ENCODE measurements at places on chromosomes 11 and 22. TPM values are rescaled to one million over a fixed set of nuclear protein-coding genes. Genes with fewer than 3 reads are reported as not detected.
A peak's percentile ranks its signal among the peaks of the same experiment; 100 is the strongest.

DNA sequence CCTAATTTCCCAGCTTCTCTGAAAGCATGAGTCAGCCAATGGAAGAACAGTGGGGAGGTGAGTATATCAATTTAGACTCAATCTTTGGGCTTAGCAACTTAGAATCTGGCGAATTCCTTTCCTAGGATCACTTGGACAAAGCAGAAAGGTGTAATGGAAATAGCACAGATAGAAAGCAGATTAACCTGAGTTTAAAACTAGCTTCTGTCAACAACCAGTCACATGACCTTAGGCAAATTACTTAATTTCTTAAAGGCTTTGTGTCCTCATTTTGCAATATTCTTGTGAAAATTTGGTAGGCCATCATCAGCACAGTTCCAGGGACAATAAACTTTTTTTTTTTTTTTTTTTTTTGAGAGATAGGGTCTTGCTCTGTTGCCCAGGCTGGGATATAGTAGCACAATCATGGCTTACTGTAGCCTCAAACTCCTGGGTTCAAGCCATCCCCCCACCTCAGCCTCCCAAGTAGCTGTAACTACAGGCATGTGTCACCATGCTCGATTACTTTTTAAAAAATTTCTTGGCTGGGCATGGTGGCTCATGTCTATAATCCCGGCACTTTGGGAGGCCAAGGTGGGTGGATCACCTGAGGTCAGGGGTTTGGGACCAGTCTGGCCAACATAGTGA, 40.8 kb upstream of the PCF11 start:
- no peak for DNase-seq

The KCNJ1 gene
- not detected for polyA plus RNA-seq

DNA sequence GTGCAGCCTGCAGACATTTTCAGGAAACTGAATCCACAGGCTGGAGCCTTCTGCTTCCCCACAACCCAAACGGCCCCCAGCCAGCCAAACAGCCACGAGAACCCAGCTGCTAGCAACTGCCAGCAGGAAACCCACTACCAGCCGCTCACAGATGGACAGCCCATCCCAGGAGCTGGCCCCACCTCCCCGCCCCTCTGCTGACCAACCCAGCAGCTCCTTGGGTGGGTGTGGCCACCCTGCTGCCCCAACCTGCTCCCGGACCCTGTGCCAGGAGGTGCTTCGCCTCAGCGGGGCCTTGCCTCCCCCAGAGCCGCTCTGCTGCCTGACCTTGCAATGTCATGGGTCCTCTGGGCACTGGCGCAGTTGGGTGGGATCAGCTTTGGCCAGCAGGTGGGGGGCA, 8.2 kb upstream of the CCDC188 start:
- DNase-seq = no peak

GRCh38 chr22:45069925-45070324, 60.1 kb upstream of the PHF21B start:
- no peak for DNase-seq

DNA sequence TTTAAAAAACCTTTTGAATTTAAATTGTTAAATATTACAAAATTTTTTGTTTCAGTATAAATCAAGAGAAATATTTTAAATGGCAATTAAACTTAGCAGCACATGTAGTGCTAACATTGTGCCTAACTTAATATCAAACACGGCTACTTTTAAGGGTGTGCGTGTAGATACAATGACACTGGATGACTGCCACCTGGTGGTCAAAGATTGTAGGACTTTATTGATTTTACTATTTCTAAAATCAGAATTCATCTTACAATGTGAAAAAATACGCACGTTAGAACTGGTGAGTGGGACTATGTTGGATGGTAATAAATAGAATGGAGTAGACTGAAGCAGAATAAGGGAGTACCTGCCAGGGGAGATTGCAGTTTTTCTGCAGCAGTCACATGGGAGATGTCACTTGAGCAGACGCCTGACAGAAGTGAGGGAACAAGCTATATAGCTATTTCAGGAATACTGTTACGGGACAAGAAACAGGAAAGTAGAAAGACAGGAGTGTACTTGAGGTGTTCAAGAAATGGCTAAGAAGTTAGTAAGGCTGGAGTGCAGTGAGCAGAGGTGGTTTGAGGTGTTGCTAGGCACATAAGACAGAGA, 52.9 kb downstream of the UVRAG start:
- peak; percentile 62 for DNase-seq

DNA sequence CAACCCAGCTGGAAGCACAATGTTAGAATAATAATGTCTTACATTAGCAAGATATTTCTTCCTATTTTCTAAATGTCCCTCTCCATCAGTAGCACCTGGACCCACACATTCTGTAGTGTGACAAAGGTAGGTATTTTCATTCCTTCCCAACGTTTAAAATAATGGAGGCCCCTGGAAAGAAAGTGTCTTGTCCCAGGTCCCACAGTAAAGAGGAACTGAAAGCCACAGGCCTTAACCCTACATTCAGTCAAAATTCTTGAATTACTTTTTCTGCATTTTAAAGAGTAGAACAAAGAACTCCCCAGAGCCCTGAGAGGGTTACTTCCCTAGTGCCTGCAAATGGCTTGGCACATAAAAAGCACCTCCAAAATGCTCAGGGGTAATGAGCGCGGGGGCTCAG, 26.3 kb downstream of the OPCML start:
- DNase-seq = no peak

DNA sequence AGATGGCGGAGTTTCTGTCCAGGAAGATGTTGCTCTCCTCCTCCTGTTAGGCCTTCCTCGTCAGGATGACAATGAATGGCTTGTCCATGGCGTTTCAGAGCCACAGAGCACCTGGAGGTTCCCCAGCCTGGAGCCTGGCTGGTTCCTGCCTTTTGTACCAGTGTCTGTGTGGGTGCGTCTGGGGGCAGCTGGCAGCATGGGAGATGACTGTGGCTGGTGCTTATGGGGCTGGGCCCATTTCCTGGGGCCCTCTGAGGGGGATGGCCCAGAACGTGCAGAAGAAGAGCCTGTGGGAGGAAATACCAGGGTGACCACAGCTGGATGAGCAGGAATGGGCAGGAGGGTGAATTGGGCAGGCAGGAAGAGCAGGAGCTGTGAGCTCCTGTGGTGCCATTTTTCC, 6.7 kb downstream of the SLC37A2 start:
- peak; percentile 18 for DNase-seq

- no peak for DNase-seq
Observed at GRCh38 chr22:50049299-50050195, 8.6 kb downstream of the TTLL8 start.
